ENCODE measurements at places on chromosomes 16 and 17.
A peak's percentile ranks its signal among the peaks of the same experiment; 100 is the strongest.

DNA sequence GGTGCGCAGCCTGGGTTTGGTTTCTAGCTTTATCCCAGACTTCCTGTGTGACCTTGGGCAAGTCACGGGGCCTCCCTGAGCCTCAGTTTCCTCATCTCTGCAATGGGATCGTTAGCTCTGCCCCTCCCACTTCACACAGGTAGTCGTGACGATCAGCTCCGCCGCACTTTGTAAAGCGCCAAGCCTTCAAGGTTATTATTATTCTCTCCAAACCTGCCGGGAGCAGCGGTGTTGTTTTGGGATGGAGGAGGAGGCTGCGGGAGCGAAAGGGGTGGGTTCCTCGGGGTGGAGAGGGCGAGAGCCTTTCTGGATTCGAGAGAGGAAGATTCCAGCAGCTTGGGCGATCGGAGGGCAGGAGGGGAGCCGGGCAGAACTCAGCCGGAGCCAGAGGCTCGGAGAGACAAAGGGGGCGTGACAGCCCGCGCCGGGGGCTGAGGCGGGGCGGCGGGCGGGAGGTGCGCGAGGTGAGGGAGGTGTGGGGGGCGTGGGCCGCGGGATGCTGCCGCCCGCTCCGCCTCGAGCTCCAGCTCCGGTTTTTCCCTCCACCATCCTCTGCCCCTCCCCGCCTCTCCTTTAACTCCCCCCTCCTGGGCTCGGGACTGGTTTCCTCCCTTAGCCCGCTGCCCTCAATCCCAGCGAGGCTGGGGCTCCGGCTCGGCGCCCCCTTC, at the start of gene EFNB3:
Gene EFNB3 (plus strand): TSS at position 602 of the 668 bp plus-strand sequence. CDS start 397 bp downstream, outside the sequence.
- H3K4me1 ChIP-seq, result peaks cover 12% of the 10 kb centered on the region
- no peaks in the 10 kb centered on the region for H3K36me3 ChIP-seq
- H3K4me3 ChIP-seq, result peak within 1 kb of the TSS; percentile 47
- peak; percentile 32 for DNase-seq
- H3K27ac ChIP-seq, result no peak within 1 kb of the TSS

DNA sequence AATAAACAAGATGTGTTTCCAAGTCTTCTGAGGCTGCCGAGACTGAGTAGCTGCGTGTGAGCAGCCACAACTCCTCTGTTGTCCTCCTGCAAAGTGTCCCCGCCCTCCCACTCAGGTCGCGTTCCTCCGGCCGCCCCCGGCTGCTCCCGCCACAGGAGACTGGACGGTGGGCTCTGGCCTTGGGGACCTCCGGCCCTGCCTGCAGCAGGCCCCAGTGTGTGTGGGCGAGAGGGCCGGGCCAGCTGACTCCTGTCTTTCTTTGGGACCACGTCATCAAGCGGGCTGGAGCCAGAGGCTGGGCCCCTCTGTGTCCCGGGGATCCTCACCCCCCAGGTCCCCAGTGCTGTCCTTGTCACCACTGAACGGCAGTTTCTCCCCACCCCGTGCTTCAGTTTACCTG, 175.3 kb downstream of the NPIPB11 start:
- no peaks in the 10 kb centered on the region for H3K36me3 ChIP-seq
- H3K27me3 ChIP-seq, result no peaks in the 10 kb centered on the region
- H3K27ac ChIP-seq, result no peak overlapping the region
- no peak overlapping the region for H3K4me3 ChIP-seq
- peak; percentile 8 for DNase-seq
- peaks cover 7% of the 10 kb centered on the region for H3K4me1 ChIP-seq

DNA sequence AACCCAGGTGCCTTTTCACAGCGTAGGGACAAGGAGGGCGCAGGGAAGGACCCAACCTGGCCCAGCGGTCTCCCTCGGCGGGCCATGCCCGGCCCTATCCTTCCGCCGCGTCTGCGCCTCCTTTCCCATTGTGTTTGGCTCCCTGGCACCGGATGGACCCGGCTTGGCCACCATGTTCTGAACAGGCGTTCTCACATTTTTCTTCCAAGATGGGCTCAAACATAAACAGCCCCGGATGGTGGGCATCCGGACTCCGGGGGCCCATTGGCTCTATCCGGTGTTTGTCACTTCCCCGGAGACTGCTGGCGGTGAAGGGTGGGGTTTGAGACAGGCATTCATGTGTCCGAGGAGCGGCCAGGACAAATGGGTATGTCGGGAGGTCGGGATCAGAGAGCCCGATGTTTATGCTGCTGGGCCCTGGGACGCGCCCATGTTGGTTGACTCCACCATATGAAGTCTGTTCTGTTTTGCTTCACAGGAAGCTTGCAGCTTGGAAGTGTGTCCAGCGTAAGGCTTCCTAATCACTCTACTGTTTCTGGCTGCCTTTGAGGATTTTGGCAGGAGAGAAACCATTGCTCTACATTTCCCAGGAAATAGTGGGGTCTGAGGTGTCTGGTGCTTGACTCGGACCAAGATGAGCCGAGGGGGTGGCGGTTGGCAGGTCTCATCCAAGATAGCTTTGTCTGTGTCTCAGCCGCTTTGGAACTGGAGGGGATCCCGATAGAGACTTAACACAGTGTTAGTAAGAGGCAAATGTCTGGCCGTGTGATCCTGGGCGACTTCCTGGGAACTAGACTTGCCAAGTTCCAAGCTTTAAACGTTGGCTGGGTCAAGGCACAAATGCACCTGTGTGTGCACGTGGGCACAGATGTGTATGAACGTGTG, 188.3 kb downstream of the IRF8 start:
- DNase-seq, result no peak
- H3K27ac ChIP-seq, result no peak overlapping the region
- H3K27me3 ChIP-seq, result peaks cover 2% of the 10 kb centered on the region
- H3K36me3 ChIP-seq, result no peaks in the 10 kb centered on the region

GRCh38 chr16:410516-411178, 9.0 kb downstream of the DECR2 start:
- no peaks in the 10 kb centered on the region for H3K27me3 ChIP-seq

- peak overlapping the region; percentile 70 for H3K27ac ChIP-seq
- peak overlapping the region; percentile 57 for H3K4me3 ChIP-seq
- DNase-seq, result no peak
- H3K4me1 ChIP-seq, result peaks cover 61% of the 10 kb centered on the region
- H3K27me3 ChIP-seq, result no peaks in the 10 kb centered on the region
- H3K36me3 ChIP-seq, result no peaks in the 10 kb centered on the region
These were observed 1.3 kb upstream of the TMEM92 start for GRCh38 chr17:50272711-50273653.

DNA sequence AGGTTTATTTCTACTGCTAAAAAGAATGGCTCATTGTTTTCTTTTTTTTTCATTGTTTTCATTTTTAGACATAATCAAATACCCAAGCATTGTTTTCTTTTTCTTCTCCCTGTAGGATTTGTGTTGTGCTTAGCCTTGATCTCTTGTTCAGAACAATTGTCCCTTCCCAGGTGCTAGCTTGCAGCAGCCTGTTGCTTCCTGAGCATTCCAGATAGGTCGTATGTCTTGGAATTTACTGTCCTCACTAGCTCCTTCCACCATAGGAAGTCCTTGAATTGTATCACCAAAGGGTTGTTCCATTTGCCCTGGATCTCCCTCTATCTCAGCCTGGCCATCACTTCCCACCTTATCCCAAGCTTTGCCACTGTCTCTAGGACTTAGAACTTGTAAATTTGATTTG, 10.0 kb upstream of the VPS4A start:
- DNase-seq, result no peak
- H3K27me3 ChIP-seq, result no peaks in the 10 kb centered on the region
- no peak overlapping the region for H3K27ac ChIP-seq
- H3K36me3 ChIP-seq, result peaks cover 16% of the 10 kb centered on the region
- H3K4me1 ChIP-seq, result no peaks in the 10 kb centered on the region

DNA sequence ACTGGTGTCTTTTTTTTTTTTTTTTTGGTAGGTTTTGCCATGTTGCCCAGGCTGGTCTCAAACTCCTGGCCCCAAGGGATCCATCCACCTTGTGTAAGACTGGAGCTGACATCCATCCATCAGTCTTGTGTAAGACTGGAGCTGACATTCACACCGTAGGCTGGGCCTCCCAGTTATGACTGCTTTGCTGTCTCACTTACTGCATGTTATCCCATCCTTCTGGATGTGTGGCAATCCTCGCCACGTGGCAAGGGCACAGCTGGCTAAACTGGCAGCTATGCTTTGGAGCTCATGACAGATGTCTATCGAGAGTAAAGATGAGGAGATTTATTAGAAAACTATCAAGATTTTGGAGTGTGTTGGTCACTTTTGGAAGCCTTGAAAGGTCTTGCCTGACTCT, 115.1 kb downstream of the ABCA8 start:
- DNase-seq, result no peak
- H3K27me3 ChIP-seq, result no peaks in the 10 kb centered on the region
- no peaks in the 10 kb centered on the region for H3K36me3 ChIP-seq
- no peak overlapping the region for H3K27ac ChIP-seq

GRCh38 chr17:2388683-2389055, 12.2 kb downstream of the MNT start:
- H3K27me3 ChIP-seq, result no peaks in the 10 kb centered on the region
- peaks cover 16% of the 10 kb centered on the region for H3K4me1 ChIP-seq
- no peak overlapping the region for H3K4me3 ChIP-seq

- H3K36me3 ChIP-seq, result no peaks in the 10 kb centered on the region
These were observed 48.5 kb downstream of the CDH13 start for GRCh38 chr16:82675300-82675699.

DNA sequence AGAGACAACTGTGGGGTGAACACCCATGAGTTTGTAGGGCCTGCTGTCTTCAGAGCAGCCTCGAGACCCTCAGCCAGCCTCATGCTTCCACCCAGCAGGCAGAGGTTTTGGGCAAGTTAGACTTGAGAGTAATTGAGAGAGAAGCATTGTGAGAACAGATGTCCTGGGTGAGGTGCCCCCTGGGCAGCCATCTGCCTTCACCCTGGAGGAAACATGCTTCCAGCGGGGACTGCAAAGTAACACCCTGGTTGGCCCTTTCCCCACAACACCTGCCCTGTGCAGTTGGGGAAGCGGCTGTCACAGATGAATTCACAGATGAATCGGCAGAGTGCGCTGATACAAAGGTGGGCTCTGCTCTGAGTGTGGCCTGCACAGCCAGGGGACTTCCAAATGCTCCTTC, 23.4 kb downstream of the ATPAF2 start:
- H3K27me3 ChIP-seq, result peaks cover 2% of the 10 kb centered on the region
- DNase-seq, result no peak
- H3K4me3 ChIP-seq, result no peak overlapping the region
- peaks cover 2% of the 10 kb centered on the region for H3K36me3 ChIP-seq

DNA sequence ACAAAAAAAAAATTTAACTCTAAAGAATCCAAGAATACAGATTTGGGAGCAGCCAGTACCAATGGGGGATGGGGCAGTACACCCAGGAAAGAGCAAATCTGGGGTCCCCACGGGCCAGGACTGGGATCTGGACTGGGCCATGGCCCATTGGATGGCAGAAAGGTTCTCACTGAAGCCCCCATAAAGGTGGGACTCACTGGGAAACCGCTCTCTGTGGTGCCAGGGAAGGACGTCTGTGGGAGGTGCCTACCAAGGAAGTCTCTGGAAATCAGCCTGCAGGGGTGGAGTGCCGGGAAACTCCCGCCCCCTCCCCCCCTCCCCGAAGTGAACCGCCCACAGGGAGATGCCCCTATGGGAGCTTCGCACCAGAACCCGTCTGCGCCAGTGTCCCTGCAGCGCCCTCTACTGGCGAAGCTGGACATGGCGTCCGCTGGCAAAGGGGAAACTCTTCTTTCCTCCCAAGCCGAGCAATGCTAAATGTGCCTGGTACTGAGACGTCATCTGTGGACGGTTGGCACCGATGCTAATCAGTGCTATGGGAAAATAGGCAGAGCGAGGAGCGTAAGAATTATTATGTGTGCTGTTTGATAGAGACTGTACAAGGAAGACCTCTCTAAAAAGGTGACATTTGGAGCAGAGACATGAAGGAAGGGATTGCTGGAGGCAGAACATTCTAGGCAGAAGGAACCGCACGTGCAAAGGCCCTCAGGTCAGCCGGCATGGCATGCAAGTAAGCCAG, 671.1 kb downstream of the WWOX start:
- no peaks in the 10 kb centered on the region for H3K27me3 ChIP-seq
- no peak for DNase-seq
- no peaks in the 10 kb centered on the region for H3K4me1 ChIP-seq
- no peaks in the 10 kb centered on the region for H3K36me3 ChIP-seq
- H3K4me3 ChIP-seq, result no peak overlapping the region

DNA sequence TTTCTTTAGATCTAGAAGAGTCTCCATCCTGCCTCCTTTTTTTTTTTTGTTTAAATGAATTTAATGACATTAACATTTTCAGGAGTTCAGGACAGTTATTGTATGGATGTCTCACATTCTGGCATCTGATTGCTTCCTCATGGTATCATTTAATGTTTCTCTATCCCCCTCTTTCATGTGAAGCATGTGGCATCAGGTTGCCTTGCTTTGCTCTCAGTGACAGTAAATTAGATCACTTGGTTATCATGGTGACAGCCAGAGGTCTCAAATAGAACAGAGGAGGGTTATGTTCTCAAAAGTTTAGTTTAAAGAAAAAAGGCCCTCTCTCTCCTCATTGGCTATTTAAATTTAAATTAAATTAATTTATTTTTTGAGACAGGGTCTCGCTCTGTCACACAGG, 74.1 kb downstream of the WWP2 start:
- no peak overlapping the region for H3K4me3 ChIP-seq
- H3K36me3 ChIP-seq, result no peaks in the 10 kb centered on the region
- no peaks in the 10 kb centered on the region for H3K27me3 ChIP-seq
- DNase-seq, result no peak
- no peak overlapping the region for H3K27ac ChIP-seq

DNA sequence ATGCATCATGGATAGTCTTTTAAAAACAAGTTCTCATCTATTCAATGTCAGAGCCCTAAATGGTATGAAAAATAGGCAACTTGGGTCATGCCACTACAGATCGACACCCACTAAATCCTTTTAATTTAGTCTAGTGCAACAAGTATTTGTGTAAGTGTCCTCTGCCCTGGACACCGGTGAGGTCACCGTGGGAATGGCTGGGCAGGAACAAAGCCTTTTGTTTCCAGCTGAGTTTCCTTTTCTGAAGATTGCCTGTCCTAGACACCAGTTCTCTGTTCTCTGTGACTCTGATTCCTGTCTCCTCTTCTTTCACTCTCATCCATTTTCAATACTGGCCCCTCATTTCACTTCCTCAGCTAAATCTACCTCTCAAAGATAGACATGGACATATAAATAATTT, 446.5 kb downstream of the MAF start:
- no peak for DNase-seq
- no peaks in the 10 kb centered on the region for H3K4me1 ChIP-seq
- H3K27ac ChIP-seq, result no peak overlapping the region
- H3K27me3 ChIP-seq, result no peaks in the 10 kb centered on the region
- no peaks in the 10 kb centered on the region for H3K36me3 ChIP-seq
- no peak overlapping the region for H3K4me3 ChIP-seq

- no peaks in the 10 kb centered on the region for H3K4me1 ChIP-seq
- DNase-seq, result no peak
- H3K27ac ChIP-seq, result no peak overlapping the region
- no peak overlapping the region for H3K4me3 ChIP-seq
These were observed 114.7 kb downstream of the BCAS3 start for GRCh38 chr17:60792250-60792898.

- H3K4me3 ChIP-seq, result peak overlapping the region; percentile 77
- no peaks in the 10 kb centered on the region for H3K4me1 ChIP-seq
- H3K27ac ChIP-seq, result peak overlapping the region; percentile 43
- peaks cover 11% of the 10 kb centered on the region for H3K36me3 ChIP-seq
- no peak for DNase-seq
- H3K27me3 ChIP-seq, result no peaks in the 10 kb centered on the region
These were observed 477 bp downstream of the NTAN1 start for GRCh38 chr16:15055141-15056053.
